Progenitor cell of endocrine pancreas (in vitro differentiated cells): ENCODE measurements at places on chromosomes 2 and 18. TPM values are rescaled to one million over a fixed set of nuclear protein-coding genes. Genes with fewer than 3 reads are reported as not detected.

Gene TMEM37
- 17.4 and 18.9 TPM in 2 replicates for total RNA-seq

Gene TUBB8B
- 0.64 and 0.93 TPM in 2 replicates for total RNA-seq

Gene NAT8
- total RNA-seq: not detected in 2 replicates

Gene RGPD8
- total RNA-seq: 11.3 and 13.3 TPM in 2 replicates

Gene PRKAG3
- total RNA-seq: not detected in 2 replicates

Gene SKOR2
- total RNA-seq: not detected in 2 replicates

Gene FAM117B
- 28.5 and 28.6 TPM in 2 replicates for total RNA-seq

Gene AGXT
- 1.0 and 1.2 TPM in 2 replicates for total RNA-seq

Gene NT5DC4
- not detected in 2 replicates for total RNA-seq

Gene KCNF1
- total RNA-seq: 0.55 and 0.71 TPM in 2 replicates

Gene CCDC141
- total RNA-seq: 14.8 and 18.1 TPM in 2 replicates

Gene LRPPRC
- 105 and 114 TPM in 2 replicates for total RNA-seq

Gene MAP3K19
- total RNA-seq: not detected in 2 replicates

Gene FAM237A
- not detected in 2 replicates for total RNA-seq

Gene IFIH1
- total RNA-seq: 6.6 and 6.8 TPM in 2 replicates

Gene CROCC2
- 0.36 and 0.40 TPM in 2 replicates for total RNA-seq

Gene PLCL1
- 41.1 and 48.3 TPM in 2 replicates for total RNA-seq

Gene CYP26B1
- total RNA-seq: 31.5 and 37.5 TPM in 2 replicates

Gene LINC00305
- total RNA-seq: 0.71 and 1.6 TPM in 2 replicates

Gene SPDYA
- 1.6 and 2.0 TPM in 2 replicates for total RNA-seq

Gene UGT1A3
- not detected in 2 replicates for total RNA-seq

Gene SIGLEC15
- total RNA-seq: not detected in 2 replicates

Gene HOXD3
- not detected in 2 replicates for total RNA-seq

Gene KCNE4
- 0.60 and 0.72 TPM in 2 replicates for total RNA-seq

Gene RDH14
- 22.8 and 25.5 TPM in 2 replicates for total RNA-seq

Gene SP140
- 0.69 TPM in 1 of 2 replicates, not detected in the other for total RNA-seq
